Stimulated activated CD4-positive, alpha-beta T cell treated with anti-CD3 and anti-CD28 coated beads, Interleukin-4, amount 100 ng/mL, for 24 hours (primary cell): ENCODE measurements at places on chromosomes 6 and 20.

GRCh38 chr20:22546344-22546743 is 38.0 kb downstream of the FOXA2 start:
- DNase-seq: no peak

DNA sequence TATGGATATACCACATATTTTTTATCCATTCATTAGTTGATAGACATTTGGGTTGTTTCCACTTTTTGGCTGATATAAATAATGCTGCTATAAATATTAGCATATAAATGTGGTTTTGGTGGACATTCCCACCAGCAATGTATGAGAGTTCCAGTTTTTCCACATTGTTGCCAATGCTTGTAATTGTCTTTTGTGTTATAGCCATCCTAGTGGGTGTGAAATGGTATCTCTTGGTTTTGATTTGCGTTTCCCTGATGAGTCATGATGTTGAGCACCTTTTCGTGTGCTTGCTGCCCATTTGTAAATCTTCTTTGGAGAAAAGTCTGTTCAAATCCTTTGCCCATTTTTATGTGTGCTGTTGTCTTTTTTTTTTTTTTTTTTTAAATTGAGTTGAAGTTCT is 54.4 kb downstream of the DHX35 start:
- DNase-seq: no peak

DNA sequence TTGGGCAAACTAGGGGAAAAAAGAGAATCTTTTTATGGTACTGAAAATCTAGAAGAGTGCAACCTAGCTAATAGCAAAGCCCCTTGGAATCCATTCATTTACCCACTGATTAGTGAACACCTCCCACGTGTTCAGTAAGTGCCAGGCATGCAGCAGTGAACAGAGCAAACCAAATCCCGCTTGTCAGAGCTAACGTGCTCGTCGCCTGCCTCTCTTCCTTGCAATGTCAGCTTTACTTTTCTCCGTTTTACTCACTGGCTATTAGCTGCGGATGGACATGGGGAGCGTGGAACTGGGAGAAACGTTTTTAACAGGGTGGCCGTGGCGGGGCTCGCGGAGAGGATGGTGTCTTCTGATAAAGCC is 120.4 kb downstream of the SYNDIG1 start:
- no peak for DNase-seq

- DNase-seq: no peak
Measured at GRCh38 chr6:150298030-150298380, 70.8 kb upstream of the IYD start.

GRCh38 chr6:168606722-168607121 is 165.7 kb downstream of the SMOC2 start:
- DNase-seq: no peak

DNA sequence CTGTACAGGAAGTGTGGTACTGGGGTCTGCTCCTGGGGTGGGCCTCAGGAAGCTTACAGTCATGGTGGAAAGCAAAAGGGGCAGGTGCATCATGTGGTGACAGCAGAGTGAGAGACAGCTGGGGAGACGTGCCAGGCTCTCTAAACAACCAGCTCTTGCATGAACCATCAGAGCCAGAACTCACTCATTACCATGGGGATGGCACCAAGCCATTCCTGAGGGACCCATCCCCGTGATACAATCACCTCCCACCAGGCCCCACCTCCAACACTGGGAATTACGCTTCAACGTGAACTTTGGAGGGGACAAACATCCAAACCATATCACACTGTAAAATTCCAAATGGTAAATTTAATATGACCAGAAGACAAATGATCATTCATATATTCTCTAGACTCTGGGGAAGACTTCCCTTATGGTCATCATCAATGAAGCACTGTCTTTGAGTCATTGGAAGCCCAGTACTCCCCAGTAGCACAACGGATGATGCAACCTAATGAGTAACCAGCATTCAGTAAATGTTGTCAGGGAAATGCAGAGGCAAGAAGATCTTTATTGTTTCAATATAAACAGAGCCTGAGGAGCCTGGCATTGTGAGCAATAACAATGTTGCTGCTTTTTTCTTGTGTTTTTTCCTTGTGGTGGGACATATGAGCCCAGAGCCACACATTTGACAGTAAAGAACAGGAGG is 48.2 kb upstream of the RALY start:
- no peak for DNase-seq

DNA sequence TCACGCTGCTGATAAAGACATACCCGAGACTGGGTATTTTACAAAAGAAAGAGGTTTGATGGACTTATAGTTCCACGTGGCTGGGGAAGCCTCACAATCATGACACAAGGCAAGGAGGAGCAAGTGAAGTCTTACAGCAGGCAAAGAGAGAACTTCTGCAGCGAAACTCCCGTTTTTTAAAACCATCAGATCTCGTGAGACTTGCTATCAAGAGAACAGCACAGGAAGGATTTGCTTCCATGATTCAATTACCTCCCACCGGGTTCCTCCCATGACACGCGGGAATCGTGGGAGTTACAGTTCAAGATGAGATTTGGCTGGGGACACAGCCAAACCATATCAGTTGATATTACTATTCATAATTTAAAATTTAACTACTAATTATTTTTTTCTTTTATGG is 157.3 kb upstream of the ATXN1 start:
- DNase-seq: no peak

GRCh38 chr6:116476002-116476678 is 15.0 kb downstream of the CALHM6 start:
- DNase-seq: no peak

DNA sequence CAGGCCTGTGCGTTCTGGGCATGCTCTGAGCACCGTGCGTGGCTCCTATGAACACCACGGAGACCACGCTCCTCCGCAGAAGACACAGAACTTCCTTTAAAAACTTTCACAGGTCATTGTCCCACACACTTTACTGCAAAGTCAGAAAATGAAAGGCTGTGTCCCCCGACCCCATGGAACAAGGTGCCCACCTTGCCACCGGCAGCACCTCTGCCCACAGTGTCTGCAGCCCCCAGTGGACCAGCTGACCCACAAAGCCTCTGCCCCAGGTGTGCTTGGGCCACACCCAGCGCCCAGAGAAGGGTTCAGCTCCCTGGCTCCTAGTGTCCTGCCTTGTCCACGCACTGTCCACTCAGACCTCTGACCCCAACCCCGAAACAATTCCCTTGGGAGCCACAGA is 8.7 kb downstream of the TAF4 start:
- DNase-seq: no peak

DNA sequence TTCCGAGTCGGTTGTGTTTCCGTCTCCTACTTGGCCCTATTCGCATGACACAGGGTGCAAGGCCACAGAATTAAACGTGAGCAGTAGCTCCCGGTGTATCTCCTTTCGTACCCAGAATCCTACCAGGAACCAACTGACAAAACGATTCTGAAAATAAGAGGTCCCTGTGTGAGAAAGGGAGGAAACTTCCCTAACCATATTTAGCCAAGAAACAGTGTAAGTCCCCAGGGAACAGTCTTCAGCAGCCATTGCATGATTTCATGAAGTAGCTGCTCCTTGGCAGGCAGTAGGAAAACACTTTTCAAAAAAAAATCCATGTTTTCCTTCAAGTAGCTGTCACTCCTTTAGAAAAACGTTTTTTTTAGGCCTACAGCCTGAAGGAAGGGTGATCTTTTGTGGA is 46.9 kb downstream of the PDE10A start:
- DNase-seq: no peak
